Activated CD4-positive, alpha-beta T cell treated with anti-CD3 and anti-CD28 coated beads for 36 hours (primary cell): ENCODE measurements at places on chromosomes 16 and 17. TPM values are rescaled to one million over a fixed set of nuclear protein-coding genes. Genes with fewer than 3 reads are reported as not detected.

Gene PRM3
- total RNA-seq = not detected

Gene ORC6
- 43.4 TPM for total RNA-seq

Gene KRT31
- not detected for total RNA-seq

DNA sequence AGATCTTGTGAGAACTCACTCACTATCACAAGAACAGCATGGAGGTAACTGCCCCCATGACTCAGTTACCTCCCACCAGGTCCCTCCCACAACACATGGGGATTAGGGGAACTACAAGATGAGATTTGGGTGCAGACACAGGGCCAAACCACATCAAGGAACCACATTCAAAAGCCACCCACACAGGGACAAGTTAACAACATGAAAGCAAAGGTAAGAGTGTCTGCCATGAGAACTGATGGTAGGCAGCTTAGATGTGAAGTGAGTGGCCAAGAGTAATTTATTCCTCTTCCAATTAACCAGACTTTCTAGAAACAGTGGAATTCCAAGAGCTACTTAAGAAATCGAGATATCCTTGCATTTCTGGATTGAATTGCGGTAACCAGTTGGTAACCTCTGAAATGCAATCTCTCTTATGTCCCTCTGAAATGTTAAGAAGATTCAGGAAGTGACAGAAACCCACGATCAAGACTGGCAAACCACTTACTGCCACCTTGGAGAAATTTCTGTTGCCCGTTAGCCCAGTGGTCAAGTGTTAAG is 167.4 kb upstream of the CACNG5 start:
- peak; percentile 84 for DNase-seq

- DNase-seq = peak; percentile 14
Measured at GRCh38 chr17:5381542-5381941, 37.9 kb downstream of the NUP88 start.

DNA sequence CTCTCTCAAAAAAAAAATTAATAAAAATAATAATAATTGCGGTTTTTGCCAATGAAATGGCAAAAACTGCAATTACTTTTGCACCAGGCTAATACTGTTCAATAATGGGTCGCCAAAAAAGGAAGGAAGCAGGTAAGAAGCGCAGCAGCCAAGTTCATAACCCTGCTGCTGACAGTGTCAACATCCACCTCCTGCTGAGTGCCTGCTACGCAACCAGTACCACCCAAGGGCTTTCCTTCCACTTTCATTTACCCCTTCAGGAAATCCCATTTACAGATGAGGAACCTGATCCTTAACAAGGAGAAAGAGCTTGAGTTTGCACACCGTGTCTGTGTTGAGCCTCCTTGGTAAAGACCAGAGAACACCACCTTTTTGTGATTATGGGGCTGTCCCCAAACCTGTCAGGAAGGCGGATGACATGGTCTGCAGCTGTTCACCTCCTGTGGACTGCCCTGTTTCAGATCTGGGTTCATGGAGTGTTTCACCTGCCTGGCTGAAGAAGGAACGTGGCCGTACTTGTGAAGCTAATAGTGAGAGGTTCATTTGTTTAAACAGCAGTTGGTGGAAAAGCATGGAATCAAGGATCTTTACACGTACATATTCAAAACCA is 378.0 kb downstream of the SLC39A11 start:
- no peak for DNase-seq

DNA sequence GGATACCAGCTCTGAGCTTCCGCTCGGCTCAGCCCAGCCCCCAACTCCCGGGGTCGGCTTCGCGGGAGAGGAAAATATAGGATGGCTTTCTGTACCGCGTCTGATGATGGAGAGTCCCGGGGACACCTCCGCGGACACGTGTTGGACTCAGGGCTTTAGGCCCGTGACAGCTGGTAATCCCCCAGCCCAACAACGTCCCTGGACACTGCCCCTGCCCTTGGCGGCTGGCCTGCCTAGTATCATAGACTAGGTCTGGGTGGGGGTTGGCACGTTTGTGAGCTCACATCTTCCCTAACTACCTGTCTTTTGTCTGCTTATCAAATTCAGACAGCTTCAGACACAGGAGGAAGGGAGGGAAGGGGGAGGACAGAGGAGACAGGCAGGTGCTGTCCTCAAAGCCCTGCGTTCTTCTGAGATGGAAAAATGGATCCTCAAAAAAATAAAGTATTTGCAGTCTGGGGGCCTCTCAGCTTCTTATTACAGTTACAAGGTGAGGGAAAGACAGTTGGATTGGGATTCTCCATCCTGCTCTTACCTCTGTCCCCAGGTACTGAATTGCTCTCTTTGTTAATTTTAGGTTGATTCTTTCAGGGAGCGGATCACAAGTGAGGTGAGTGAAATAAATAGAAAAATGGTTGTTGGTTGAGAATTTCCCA is 698 bp downstream of the PSME3 start:
- DNase-seq = no peak

- DNase-seq = peak; percentile 29
Measured at GRCh38 chr17:4833941-4834680, 971 bp downstream of the MINK1 start.

DNA sequence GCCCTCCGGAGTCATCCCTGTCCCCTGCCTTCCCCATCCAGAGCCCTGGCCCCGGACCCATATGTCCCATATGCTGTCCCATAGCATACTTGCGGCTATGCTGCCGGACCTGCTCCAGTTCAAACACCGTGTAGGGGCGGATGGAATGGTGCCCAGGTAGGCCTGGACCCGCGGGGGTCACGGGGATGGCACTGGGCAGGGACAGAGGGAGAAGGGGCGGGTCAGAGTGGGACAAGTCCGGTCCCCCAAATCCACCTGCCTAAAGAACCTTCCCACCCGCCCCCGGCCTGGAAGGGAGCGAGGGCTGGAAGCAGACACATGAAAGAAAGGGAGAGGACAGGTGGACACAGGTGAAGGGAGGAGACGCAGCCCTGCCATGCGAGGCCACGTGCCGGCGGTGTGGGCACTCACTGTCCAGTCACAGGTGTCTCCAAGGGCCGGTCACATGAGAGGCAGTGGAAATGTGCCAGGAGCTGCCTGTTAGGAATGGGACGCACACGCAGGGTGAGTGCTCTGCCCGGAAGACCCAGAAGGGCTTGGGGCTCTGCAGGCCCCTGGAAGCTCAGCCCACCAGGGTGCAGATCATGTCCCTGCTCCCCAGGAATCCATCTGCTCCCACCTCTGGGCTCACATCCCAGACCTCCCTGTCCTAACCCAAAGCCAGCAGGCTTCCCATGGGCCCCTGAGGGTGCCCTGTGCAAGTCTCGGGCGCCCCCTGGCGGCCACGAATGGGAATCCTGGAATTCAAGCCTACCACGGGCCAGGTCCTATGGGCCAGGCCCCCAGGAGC is 14.0 kb downstream of the UBALD2 start:
- DNase-seq = peak; percentile 92

DNA sequence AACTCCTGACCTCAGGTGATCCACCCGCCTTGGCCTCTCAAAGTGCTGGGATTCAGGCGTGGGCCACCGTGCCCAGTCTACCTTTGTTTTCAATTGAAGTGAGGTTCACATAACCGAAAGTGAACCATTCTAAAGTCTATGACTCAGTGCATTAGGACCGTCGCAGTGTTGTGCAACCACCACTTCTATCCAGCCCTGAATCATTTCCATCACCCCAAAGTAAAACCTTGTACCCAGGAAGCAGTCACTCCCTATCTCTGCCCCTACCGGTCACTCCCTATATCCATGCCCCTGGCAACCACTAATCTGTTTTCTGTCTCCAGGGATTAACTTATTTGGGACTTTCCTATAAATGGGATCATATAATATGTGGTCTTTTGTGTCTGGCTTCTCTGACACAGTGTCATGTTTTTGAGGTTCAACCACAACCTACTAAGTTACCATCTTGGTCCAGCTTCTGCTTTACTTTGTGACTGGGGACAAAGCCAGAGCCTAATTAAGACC is 28.3 kb upstream of the CDC42EP4 start:
- DNase-seq = peak; percentile 40

- DNase-seq = no peak
Measured at GRCh38 chr17:48604770-48605329, at the start of gene HOXB6. Gene HOXB6 (minus strand): TSS chr17:48604986. CDS start chr17:48598150, 6,836 bp downstream.

DNA sequence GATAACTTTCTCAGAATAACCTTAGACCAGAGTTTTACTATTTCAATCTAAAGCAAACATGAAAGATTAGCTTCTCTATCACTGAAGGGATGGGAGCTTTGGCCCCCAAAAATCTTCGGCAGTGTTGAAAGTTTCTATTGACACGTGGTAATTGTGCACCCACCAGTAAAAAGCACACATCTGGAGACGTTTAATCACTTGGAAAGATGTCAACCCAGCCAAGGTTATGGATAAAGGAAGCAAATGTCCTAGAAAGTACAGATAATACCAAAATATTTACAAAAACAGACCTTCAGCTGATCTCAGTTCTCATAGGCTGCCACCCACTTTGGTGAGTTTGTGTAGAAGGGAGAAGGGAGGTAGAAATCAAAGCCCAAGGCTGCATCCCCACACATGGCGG is 5.3 kb downstream of the MYCBPAP start:
- DNase-seq = no peak

DNA sequence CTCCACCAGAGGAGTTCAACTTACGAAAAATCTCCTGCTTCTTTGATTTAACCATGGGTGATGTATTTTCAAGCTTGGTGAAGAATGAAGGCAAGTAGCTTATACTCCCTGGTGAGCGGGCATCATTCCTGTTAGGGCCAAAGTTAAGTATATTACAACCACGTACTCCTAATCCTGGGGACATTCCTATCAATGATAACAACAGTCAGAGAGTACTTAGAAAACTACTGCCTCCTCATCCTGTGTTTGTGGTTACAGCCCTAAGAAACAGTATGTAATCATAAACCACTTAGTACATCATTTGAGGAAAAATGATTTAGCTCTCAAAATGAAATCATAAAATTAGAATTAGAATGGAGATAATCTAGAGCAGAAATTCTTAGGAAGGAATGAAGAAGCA is 47.3 kb downstream of the TTC19 start:
- DNase-seq = no peak
